Mucosa of gallbladder (tissue), 1 donor: ENCODE measurements at places on chromosomes 4 and X. TPM values are rescaled to one million over a fixed set of nuclear protein-coding genes. Genes with fewer than 3 reads are reported as not detected.

The RS1 gene
- not detected for total RNA-seq

The FABP2 gene
- not detected for total RNA-seq

The EVC gene
- total RNA-seq = 80.5 TPM

The SAGE1 gene
- total RNA-seq = not detected

The CENPI gene
- 1.3 TPM for total RNA-seq

The SNCA gene
- 6.1 TPM for total RNA-seq

The ARR3 gene
- total RNA-seq = not detected

The ZNF185 gene
- 16.5 TPM for total RNA-seq

The PFKFB1 gene
- total RNA-seq = 0.12 TPM

The ADH6 gene
- total RNA-seq = 36.3 TPM

The TRPC5OS gene
- 0.20 TPM for total RNA-seq

The USP17L29 gene
- not detected for total RNA-seq

The SLITRK4 gene
- total RNA-seq = 1.2 TPM

The GABRA4 gene
- 1.2 TPM for total RNA-seq

The ZNF732 gene
- not detected for total RNA-seq

The HSD17B13 gene
- total RNA-seq = 0.95 TPM

The VCX2 gene
- not detected for total RNA-seq

The FGF16 gene
- total RNA-seq = not detected

The MMRN1 gene
- total RNA-seq = 12.5 TPM

The SSX4 gene
- not detected for total RNA-seq

DNA sequence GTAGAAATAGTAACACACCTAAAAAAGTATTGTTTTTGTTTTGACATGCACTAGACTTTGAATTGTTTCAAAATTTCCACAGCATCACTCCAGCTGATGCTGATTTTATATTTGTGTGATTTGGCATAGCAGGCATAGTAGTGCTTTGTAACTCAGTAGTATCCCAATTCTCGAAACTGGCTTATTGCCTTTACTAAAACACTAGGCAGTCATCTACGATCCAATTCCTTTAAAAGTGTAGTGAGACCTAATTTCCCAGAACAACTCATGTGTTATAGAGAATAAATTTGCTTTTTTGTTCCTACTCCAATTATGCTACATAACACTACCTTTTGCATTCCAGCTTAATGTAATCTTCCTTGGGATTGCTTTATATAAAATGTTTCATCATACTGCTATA, 797.7 kb downstream of the ADGRL3 start:
- no peak for DNase-seq

- DNase-seq = no peak
Observed at GRCh38 chr4:17309567-17310268, 202.2 kb downstream of the QDPR start.

- DNase-seq = peak; percentile 64
Observed at GRCh38 chr4:186765138-186765537, 41.5 kb upstream of the FAT1 start.

GRCh38 chr4:189136462-189136861, 804.2 kb upstream of the FRG1 start:
- no peak for DNase-seq

GRCh38 chrX:45735571-45735970, 534.9 kb upstream of the DIPK2B start:
- DNase-seq = no peak

- DNase-seq = no peak
Observed at GRCh38 chr4:177225605-177226004, 84.1 kb upstream of the NEIL3 start.

DNA sequence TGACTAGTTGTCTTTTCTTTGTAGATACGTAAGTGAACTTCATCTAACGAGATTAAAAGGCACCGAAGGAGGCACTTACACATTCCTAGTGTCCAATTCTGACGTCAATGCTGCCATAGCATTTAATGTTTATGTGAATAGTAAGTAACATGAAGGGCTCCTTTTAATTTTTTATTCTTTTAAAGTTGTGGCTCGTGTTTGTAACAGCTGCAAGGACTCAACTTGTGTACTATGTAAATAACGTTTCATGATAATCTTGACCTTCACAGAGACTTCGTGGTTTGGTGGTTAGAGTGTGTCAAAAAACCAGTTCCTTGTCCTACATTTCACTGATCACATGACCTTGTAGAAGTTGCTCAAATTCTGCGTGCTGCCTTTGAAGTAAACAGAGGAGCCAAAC, 51.6 kb downstream of the KIT start:
- DNase-seq = no peak

DNA sequence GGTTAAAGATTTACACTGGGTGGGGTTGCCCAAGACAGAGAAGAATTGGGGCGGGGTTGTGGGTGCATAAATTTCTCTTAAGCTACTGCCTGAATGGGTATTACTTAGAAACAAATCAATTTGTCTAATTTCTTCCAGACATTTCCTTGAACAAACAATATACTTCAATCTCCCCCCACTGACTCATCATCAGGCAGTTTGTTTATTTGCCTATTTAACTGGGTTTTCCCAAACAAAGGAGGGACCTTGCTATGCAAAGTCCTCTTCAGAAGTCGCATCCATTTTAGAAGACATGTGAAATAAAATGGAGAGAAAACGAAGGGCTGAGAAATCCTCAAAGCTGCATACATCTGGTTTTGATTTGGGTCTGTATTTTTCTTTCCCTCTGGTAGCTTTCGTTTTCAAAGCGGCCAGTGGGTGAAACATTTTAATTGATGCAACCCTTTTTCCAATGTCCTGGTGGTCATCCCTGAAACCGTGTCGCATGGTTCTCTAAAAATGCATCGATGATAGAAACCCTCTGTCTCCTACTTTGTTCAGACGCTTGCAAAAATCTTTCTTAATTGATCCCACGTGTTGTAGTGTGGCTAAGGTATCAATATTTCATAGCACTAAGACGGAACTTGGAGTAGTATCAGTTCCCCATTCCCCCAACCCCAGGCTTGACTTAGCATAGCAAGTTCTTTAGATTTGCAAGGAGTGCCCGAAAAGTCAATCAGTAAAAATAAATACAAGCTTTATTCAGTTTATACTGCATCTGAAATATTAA, 115.1 kb upstream of the MXRA5 start:
- no peak for DNase-seq

DNA sequence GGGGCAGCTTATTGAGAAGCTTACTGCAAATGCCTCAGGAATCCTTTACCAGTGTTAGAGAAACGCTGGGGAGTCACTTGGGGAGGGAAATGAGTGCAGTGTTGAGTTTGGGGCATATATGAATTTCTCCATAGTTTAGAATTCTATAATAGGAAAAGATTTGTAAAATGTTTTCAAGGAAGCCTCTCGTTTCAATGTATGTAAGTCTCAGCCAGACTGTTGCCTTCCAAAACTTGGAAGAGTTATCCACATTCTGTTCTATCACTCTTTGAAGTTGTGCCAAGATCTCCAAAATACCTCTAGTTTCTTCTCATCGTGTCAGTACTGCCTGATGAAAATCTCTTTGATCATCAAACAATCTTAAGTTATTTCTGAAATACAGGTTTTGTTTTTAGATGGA, 565 bp upstream of the LRCH2 start:
- DNase-seq = no peak

DNA sequence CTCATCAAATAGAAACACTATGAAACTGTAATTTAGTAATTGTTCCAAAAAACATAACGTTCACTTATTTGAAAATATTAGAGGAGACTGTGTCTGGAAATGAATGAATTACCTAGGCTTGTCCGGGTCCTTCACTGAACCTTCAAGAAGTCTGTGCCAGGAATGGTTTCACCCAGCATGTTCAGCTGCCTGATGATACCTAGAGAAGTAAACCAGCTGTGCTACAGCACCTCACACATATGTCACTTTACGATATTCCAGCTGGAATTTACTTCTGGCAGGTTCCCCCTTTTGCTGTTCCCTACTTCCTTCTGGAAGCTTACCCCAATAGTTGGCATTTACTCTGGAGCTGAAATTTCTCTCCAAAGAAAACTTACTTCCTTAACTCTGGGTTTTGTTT, 906.5 kb downstream of the FAT4 start:
- DNase-seq = no peak

- DNase-seq = no peak
Observed at GRCh38 chr4:176883681-176884418, 91.1 kb upstream of the VEGFC start.

GRCh38 chr4:141406237-141406636, 185.5 kb downstream of the ZNF330 start:
- DNase-seq = no peak

DNA sequence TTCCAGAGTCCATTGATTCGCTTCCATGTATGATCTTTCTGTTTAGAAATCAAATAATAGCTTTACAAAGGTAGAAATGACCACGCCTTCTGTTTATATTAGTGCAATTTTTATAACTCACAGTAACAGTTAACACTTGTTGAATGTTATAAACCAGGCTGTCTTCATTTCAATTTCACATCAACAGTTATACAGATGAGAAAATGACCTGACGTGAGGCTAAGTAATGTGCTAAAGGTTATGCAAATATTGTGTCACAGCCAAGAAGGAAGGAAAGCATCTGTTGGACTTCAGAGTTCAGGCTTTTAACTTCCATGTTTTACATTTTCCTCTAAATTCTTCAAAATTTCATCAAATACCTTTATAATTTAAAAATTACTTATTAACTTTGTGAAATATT, 13.9 kb downstream of the CASP3 start:
- DNase-seq = no peak

- peak; percentile 76 for DNase-seq
Observed at GRCh38 chr4:7328913-7329638, 105.7 kb downstream of the PSAPL1 start.

- DNase-seq = no peak
Observed at GRCh38 chrX:34879346-34879745, 63.2 kb upstream of the FAM47B start.

- no peak for DNase-seq
Observed at GRCh38 chrX:45422216-45422925, 221.7 kb upstream of the DIPK2B start.

GRCh38 chrX:65677954-65678469, 10.6 kb downstream of the MSN start:
- DNase-seq = peak; percentile 50

GRCh38 chrX:136185401-136186022, 38.2 kb downstream of the FHL1 start:
- DNase-seq = no peak

- DNase-seq = no peak
Observed at GRCh38 chr4:20645236-20645635, 55.0 kb upstream of the PACRGL start.

- no peak for DNase-seq
Observed at GRCh38 chr4:70392057-70392776, 5.5 kb upstream of the OPRPN start.

DNA sequence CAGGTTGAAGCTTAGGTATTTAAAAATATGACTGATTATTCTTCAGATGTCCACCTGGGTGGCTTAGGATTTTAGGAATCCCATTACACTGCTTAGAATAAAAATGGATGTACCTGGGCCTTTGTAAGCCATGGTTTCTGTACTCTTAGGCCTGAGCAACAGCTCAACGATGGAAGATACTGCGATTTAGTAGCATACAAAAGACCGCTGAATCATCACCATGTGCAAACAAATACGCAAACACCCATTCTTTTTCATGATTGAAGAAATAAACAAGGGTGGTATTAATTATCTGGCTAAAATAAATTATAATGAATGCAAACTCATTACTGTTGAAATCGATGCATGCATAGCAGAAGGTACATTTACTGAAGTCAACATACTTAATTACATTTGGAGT, 188.9 kb downstream of the ZNF330 start:
- no peak for DNase-seq

- DNase-seq = no peak
Observed at GRCh38 chr4:127788517-127788916, 6.4 kb downstream of the HSPA4L start.

GRCh38 chr4:76384052-76384451, 36.9 kb downstream of the CCDC158 start:
- DNase-seq = no peak

- DNase-seq = no peak
Observed at GRCh38 chr4:182825003-182825402, 92.2 kb downstream of the DCTD start.

DNA sequence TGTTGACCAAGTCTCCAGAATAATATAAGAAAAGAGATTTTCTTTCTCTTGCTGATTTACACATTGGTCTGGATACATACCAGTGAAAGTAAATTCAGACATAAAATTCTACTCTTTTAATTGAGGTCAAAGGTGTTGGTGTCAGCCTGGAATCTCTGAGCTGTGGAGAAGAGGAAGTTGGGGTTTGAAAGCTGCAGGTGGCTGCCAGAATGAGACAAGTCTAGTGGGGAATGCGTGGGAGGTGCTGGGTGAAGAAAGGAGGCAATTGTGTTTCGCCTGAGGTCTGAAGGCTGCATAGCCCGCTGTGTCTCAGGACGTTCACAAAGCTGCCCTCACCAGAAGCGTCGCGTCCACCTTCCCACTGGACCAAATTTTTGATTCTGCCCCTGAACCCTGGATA, 31.2 kb downstream of the PHEX start:
- DNase-seq = no peak

DNA sequence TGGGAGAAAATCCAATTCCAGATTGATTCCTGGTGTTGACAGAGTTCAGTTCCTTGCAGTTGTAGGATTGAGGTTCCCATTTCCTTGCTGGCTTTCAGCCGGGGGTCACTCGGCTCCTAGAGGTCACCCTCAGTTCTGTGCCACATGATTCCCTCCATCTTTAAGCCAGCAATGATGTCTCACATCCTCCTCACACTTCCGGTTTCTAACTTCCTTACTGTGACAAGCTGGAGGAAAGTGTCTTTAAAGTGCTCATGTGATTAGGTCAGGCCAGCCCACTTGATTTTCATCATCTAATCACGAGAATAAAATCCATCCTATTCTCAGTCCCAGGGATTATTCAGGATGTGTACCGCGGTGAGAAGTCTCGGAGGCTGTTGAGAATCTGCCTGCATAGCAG, 19.4 kb upstream of the SMIM31 start:
- no peak for DNase-seq

- DNase-seq = no peak
Observed at GRCh38 chrX:53009032-53009431, 39.6 kb upstream of the GPR173 start.

GRCh38 chr4:77525538-77525937, 80.1 kb upstream of the CXCL13 start:
- no peak for DNase-seq

- DNase-seq = no peak
Observed at GRCh38 chrX:31269914-31270313, 198.1 kb upstream of the FTHL17 start.

- no peak for DNase-seq
Observed at GRCh38 chrX:44829832-44830231, 14.0 kb upstream of the DUSP21 start.

GRCh38 chr4:1365271-1366178, 18.5 kb downstream of the UVSSA start:
- no peak for DNase-seq

GRCh38 chr4:153639833-153640802, 44.0 kb upstream of the TLR2 start:
- no peak for DNase-seq

DNA sequence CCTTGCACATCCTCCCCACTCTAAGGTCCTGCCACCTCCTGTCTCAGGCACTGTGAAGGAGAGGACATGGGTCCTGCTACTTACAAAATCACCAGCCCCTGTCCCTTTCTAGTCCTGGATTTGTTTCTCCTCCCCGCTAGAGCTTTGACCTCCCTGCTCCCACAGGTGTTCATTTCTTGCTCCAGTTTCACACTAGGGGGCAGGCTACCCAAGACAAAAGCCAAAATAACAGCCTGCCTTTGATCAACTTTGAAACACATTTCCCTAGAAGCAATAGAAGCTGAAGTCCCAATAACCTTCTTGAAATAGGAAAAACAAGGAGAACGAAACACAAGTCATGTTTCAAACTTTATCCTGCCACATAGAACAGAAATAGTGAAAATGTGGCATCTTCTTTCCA, 164.4 kb downstream of the QDPR start:
- DNase-seq = peak; percentile 42

- DNase-seq = no peak
Observed at GRCh38 chr4:13112030-13112429, 372.1 kb downstream of the RAB28 start.
